ENCODE measurements at places on chromosomes 11 and 22. TPM values are rescaled to one million over a fixed set of nuclear protein-coding genes. Genes with fewer than 3 reads are reported as not detected.
A peak's percentile ranks its signal among the peaks of the same experiment; 100 is the strongest.

- DNase-seq = no peak
Observed at GRCh38 chr11:93821617-93822016, 28.8 kb downstream of the VSTM5 start.

DNA sequence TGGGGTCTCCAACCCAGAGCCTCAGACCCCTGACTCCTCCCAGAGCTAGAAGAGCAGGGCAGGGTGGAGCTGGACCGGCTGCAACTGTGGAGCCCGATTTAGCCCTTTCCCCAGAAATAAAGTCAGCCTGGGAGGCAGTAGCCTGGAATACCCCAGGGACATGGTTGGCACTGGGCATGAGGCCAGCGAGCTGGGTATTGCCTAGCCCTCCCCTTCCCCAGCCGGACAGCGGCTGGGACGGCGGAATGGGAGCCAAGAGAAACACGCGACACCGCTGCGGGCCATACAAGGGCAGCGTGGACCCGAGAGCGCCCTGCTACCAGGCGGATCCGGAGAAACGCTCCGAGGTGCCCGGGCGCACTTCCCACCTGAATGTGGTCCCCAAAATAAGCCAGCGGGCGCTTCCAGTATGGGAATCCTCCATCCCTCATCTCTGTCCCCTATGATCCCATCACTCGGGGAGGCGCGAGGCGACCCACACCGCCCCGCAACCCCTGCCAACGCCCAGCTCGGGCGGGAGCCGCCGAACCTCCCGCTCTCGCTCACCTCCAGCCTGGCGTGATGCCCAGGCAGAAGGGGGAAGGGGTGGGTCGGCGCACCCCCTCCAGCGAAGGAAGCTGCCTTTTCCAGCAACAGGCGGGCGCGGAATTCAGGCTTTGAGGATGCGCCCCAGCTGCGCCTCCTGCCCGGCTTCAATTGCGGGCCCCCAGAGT, 758 bp downstream of the MCAM start:
- DNase-seq = peak; percentile 76

DNA sequence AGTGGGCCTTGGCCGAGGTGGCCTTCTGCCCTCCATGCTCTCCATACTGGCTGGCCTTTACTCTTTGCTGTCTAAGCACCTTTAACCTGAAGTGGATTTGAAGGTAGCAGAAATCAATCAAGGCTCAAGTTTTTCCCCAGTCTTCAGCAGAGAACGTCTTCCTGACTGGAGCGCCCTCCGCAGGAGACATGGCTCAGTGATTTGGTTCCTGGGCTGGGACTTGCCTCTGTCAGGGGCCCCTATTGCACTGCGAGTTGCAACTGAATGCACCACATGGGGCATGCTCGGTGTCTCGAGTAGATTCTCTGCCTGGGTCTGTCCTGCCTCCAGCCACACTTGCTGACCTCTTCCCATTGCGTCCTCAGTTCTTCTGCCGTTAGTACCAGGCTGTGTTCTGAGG, 79.6 kb downstream of the BMAL1 start:
- DNase-seq = no peak

GRCh38 chr11:78110830-78111229, 28.6 kb downstream of the ALG8 start:
- DNase-seq = no peak

The NTM gene
- not detected for total RNA-seq

- DNase-seq = no peak
Observed at GRCh38 chr11:11119917-11120316, 233.1 kb downstream of the CSNK2A3 start.

- no peak for DNase-seq
Observed at GRCh38 chr22:45318558-45319323, 9.0 kb downstream of the FAM118A start.

The GGT1 gene
- total RNA-seq = 3.4 TPM

- DNase-seq = no peak
Observed at GRCh38 chr22:46148816-46149511, 1.4 kb upstream of the PPARA start.

- DNase-seq = no peak
Observed at GRCh38 chr11:9150501-9150900, 59.1 kb upstream of the SCUBE2 start.

DNA sequence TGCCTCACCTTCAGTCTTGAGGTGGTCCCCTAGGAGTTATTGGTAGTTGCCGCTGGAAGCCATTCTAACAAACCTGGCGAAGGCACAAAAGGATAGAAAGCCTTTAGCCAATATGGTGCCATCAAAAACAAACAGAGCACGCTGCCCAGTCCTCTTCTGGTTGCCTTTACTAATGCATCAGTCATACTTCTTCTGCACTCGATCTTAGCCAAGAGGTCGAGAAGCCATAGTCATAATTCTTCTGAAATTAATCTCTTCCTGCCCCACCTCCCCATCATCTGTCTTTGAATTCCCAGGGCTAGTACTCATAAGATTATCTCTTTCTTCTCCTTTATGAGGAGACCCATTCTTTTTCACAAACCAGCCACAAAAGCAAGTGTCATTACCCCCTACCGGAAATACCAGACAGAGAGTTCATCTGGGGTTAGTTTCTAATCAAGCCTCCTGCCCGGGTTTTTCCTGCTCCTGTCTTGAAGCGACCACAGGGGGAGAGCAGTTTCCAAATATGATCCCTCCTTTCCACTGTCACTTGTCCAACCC, 21.4 kb upstream of the EHF start:
- no peak for DNase-seq

DNA sequence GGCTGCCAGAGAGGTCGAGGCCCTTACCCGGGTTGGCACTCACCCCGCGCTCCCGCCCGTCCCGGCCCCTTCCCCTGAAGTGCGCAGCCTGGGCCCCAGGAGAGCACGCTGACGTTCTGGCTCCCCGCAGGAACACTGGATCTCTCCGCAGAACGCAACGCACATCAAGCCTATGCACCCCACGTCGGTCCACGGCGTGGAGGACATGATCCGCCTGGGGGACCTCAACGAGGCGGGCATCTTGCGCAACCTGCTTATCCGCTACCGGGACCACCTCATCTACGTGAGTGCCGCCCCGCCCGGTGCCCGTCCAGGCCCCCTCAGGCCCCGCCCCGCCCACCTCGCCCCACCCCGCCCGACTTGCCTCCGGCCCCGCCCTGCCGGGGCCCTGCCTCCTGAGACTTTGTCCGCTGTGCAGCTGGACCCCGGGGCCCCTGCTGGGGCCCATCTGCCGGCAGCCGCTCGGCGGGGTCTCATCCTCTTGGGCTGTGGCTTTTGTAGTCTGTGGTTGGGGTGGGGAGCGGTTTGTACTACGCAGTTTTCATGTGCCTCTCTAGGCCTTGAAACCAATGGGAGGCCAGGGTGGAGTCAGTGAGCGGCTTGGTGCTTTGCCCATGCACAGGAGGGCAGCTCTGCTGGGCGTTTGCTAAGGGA, 19.7 kb downstream of the MYO7A start:
- DNase-seq = no peak

GRCh38 chr11:45580399-45580798, 85.0 kb downstream of the CHST1 start:
- no peak for DNase-seq

DNA sequence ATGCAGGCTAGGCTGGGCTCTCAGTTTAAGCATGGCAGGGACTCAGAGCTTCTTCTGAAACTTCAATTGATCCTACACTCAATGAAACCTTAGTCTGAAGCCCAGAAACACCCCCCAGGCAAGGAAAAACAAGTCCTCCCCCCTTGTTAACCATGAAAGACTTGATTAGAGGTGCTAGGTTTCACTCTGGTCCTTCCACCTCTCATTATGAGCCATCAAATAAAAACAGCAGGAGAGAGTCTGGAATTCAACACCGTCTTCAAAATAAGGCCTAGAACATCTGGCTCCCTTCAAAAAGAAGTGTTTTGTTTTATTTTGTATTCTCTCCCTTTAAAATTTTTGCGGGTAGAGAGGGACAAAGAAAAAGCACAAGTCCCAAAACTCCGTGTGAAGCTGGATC, 95.7 kb downstream of the NAT10 start:
- DNase-seq = no peak

GRCh38 chr22:38419858-38420160, 35.2 kb downstream of the KCNJ4 start:
- no peak for DNase-seq

DNA sequence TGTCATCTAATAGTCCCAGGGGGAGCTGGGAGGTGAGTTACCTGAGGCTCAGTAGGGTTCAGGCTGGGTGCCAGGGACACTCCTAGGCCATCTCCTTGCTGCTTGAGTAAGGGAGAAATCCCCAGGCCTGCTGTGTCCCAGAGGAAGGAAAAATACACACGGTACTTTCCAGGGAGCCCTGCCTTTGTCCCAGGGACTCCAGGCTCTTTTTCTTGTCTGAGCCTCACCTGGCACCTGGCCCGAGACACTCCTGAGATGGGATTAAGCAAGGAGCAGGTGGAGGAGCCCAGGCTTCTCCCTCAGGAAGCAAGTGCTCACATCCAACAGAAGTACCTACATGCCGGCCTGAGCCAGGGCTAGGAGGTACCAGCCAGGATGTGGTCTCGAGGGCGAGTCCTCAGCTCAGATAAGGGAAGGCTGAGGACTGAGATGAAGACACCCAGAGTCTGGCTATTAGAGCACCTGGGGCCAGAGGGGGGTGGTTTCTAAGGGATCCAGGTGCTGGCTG, 899 bp upstream of the KLHDC7B start:
- DNase-seq = no peak

DNA sequence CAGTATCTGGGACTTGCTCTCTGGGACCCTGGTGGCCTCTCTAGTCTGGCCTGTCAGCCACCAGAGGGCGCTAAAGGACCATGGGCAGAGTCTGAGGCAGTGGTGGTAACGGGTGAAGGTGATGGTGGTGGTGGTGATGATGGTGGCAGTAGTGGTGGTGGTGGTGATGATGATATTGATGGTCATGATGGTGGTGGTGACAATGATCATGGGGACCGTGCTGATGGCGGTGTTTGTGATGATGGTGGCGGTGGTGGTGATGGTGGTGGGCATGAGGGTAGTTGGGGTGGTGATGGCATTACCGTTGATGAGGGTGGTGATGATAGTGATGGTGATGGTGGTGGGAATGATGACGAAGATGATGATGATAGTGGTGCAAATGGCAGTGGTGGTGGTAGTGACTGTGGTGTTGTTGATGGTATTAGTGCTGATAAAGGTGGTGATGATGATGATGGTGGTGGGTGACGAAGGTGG, 16.0 kb downstream of the TRPM5 start:
- no peak for DNase-seq

The CHRM1 gene
- not detected for total RNA-seq

The SOX10 gene
- 0.49 TPM for total RNA-seq

The NRGN gene
- total RNA-seq = 7.3 TPM

GRCh38 chr11:96483374-96483955, 93.7 kb downstream of the JRKL start:
- DNase-seq = no peak

GRCh38 chr11:48063424-48063978, 83.1 kb downstream of the PTPRJ start:
- DNase-seq = no peak

GRCh38 chr11:116731097-116731761, 41.6 kb downstream of the BUD13 start:
- no peak for DNase-seq

- DNase-seq = no peak
Observed at GRCh38 chr22:30943368-30943767, 25.2 kb downstream of the MORC2 start.

GRCh38 chr22:31142285-31142684, 2.0 kb upstream of the PLA2G3 start:
- no peak for DNase-seq

The SPI1 gene
- 44.4 TPM for total RNA-seq

GRCh38 chr22:39205344-39206021, 39.3 kb downstream of the PDGFB start:
- no peak for DNase-seq

- DNase-seq = no peak
Observed at GRCh38 chr11:62602141-62603071, 741 bp upstream of the MTA2 start.

- no peak for DNase-seq
Observed at GRCh38 chr11:87600938-87601337, 563.2 kb downstream of the TMEM135 start.

DNA sequence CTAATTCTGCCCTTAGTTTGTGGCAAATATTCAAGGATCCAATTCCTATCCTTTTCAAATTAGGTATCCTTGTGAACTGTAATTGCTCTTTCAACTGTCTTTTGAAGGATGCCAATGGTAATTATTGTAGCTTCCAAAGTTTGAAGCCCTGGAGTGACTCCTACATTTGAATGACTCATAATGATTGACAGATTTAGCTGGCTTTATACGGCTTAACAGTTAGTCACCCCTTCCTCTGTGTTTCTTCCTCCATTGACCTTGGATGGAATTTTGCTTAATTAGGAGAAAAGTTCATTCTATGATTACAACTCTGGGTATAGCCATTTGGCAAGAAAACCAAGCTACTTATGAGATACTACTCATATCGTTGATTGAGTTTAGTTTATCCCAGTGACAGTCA, 639.3 kb upstream of the KIRREL3 start:
- no peak for DNase-seq

The ANO9 gene
- 0.68 TPM for total RNA-seq

- DNase-seq = no peak
Observed at GRCh38 chr11:8961401-8961800, 2.8 kb downstream of the TMEM9B start.

GRCh38 chr11:115515647-115516395, 11.6 kb upstream of the CADM1 start:
- DNase-seq = no peak

DNA sequence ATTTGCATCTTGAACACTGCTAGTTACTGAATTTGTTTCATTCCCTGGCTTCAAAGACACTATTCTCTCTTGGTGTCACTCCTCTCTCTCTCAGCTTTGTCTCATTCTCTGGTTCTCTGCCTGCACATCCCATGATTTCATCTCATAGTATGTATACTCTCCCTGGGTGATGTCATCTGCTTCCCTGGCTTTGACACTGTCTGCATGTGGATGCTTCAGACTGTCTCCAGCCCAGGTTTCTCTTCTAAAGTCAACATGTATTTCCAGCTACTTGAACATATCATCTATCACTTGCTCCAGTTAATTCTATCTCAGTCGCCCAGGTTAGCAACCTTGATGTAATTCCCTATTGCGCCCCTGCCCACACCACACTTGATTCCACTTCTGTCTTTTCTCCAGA, 9.3 kb upstream of the ACAT1 start:
- DNase-seq = no peak

DNA sequence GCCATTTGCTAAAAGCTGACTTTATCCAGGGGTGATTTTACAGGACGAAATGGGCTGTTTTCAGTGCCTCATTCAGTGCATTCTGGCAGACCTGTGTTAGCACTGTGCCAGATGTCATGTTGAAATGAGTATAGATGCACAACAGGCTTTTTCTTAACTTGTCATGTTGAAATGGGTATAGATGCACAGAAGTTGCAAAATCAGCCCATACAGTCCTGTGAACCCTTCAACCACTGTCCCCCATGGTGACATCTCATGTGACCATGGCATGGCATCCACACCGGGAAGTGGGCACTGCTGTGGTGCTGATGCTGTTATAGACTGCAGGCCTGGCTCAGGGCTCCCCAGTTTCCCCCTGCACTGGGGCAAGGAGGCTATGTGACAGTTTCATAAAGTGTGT, 2.5 kb downstream of the TALDO1 start:
- no peak for DNase-seq

The FGF19 gene
- total RNA-seq = not detected

The TAF1D gene
- 231 TPM for total RNA-seq

All from thoracic aorta (tissue), 2 donors.